Activated T-cell treated with anti-CD3 and anti-CD28 coated beads, Interleukin-2, amount 50 U/mL, for 1 hour (primary cell): ENCODE measurements at places on chromosomes 11 and 22.
A peak's percentile ranks its signal among the peaks of the same experiment; 100 is the strongest.

GRCh38 chr11:2891326-2892214, 6.0 kb upstream of the CDKN1C start:
- DNase-seq, result no peak

DNA sequence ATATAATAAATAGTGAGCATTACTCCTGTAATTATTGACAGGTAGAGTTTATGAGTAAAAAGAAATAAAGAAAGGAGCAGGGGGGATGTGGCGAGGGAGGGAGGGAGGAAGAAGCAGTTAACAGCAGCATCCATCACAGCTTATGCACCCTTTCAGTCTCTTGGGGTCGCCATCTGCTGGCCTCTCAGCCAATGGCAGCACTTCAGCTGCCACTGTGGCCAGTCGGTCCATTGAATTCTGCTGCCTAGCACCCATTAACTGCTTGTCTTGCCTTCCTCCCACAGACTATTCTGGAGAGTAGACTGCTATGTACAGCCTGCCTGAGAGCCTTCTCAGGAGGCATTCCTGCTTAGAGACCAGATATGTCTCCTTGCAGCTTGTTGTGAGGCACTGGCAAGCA, 388.3 kb downstream of the TENM4 start:
- DNase-seq, result no peak

DNA sequence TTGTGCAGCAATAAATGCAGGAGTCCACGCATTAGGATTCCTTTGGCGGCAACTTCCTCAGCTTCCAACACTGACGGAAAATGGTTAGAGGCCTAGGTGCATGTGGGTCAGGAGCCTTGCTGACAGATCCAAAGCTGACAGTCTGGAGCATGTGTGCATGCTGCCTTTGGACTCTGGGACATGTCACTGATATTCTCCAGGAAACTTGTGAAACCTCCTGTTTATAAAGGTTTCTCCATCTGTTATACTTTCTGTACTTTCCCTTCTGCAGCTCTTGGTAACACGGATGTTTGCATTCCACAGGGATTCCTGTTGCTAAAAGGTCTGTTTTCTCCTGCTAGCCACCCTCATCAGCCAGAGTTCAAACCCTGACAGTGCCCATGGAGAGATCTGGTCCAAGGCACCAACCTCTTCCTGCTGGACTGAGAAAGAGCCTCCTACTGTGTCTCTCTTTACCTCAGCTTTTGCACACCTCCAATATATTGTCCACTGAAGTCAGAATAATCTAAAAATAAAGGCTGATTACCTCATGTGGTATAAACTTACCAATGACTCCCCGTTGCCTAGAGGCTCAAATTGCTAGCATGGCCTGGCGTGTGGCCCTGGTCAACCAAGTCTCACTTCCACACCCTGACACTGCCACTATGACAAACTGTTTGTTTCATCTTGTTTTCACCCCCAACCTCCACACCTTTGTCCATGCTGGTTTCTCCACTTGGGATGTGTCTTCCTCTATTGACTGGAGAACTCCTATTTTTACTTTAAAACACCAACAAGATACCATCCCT, 31.1 kb upstream of the LYVE1 start:
- no peak for DNase-seq

- DNase-seq, result no peak
Observed at GRCh38 chr22:20319041-20319744, 667 bp downstream of the DGCR6L start.

DNA sequence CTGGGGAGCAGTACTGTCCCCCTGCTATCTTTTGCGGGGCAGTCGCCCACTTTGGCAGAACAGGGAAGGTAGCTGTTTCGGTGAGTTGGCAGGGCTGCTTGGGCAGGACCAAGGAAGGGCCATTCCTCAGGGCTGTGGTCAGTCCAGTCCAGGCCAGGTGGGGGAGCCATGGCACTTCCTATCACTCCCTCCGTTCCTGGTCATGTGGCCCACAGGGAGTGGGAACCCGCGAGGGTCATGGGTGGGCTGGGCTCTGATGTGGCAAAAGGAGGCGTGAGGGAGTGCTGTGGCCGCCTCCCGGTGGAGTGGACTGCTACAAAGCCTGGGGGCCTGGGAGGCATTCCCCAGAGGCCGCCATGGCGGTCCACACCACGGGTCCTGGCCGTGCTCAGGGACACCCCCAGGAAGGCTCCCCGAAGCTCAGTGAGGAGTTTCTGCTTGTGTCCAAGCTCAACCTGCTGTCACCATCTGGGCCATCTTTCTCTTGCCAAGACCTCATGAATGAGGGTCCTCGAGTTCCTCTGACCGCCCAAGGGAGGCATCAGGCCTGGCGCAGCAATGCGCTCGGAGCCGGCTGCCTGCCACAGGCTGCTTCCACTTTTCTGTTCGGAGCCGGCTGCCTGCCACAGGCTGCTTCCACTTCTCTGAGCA, 11.9 kb downstream of the CHID1 start:
- no peak for DNase-seq

DNA sequence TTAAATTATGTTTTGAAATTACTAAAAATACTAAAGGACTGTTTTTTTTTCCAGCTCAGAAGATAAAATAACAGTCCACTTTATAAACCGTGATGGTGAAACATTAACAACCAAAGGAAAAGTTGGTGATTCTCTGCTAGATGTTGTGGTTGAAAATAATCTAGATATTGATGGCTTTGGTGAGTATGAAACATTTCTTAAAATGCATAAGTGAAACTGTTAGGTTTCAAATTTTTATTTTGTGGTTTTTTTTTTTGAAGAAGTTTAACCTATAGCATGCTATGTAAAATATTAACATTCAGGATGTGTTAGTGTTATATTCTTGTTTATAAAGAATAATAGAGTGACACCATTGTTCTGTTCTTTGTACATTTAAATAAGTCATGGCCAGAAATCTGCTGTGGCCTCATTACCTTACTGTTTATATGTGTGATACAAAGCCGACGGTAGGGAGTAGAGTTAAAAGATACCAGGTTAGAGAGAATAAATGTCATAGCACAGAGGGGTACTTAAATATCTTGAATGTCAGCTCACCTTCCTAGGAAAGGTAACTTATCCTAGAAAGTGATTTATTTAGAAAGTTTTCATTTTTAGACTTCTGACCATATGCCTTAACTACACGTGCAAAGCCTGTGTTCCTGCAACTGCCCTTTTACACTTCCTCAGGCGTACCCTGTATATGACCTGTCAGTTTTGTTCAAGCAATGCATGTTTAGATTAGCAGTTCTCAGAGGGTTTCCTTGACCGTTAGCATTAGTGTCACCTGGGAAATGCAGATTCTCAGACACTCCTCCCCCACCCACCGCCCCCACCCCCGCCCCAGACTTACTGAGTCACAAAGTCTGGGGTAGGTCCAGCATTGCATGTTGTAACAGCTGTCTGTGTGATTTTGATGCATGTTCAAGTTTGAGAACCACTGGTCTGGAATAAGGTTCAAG, 6.3 kb downstream of the FDX1 start:
- DNase-seq, result no peak

DNA sequence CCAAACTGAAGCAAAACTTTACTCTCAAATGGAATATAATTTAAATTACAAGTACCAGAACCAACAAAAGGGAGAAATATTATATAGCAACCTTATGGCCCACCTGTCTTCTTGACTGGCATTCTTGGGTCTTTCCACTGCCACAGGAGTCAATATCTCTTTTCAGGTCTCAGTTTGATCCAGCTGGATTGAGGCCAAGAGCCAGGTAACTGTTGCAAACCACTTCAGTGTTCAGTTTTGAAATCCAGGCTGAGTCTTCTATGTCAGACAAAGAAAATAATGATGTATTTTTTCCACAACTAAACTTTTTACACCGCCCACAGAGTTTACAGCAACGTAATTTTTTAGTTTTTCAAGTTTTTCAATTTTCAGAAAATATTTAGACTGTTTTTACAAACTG, 648 bp downstream of the DLG2 start:
- DNase-seq, result no peak

DNA sequence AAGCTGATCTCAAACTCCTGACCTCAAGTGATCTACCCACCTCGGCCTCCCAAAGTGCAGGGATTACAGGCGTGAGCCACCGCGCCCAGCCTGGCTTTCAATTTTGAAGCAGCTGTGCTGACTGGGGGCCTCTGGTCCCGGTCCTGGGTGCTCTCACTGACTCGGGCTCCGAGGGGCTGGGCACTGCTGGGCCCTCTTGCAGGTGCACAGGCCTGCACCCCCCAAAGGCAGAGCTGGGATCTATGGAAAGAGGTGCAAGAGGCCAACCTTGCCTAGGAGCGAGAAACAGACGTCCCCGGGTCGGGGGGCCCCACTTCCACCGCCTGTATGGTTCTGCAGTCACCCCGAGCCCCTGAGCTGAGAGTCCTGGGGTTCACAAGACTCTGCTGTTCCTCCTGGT, 33.2 kb downstream of the KIAA0930 start:
- DNase-seq, result no peak

GRCh38 chr11:66157182-66157864, 87.3 kb downstream of the PACS1 start:
- DNase-seq, result no peak

DNA sequence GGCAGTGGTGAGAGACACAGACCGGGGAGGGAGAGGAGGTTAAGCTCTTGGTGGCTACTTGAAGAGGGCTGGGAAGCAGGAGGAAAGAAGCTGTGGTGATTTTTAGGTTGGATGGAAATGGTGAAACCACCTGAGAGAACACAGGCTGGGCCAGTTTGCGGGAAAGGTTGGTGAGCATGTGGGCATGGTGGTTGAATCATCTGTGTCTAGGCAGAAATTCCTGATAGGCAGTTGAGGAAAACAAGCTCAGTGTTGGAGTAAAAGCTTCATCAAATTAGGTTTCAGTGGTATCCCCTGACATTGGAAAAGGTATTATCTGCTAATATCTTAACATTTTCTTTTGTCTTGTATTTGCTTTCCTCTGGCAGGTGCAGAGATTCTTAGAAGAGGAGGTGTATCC, 4.3 kb upstream of the SGSM3 start:
- no peak for DNase-seq

DNA sequence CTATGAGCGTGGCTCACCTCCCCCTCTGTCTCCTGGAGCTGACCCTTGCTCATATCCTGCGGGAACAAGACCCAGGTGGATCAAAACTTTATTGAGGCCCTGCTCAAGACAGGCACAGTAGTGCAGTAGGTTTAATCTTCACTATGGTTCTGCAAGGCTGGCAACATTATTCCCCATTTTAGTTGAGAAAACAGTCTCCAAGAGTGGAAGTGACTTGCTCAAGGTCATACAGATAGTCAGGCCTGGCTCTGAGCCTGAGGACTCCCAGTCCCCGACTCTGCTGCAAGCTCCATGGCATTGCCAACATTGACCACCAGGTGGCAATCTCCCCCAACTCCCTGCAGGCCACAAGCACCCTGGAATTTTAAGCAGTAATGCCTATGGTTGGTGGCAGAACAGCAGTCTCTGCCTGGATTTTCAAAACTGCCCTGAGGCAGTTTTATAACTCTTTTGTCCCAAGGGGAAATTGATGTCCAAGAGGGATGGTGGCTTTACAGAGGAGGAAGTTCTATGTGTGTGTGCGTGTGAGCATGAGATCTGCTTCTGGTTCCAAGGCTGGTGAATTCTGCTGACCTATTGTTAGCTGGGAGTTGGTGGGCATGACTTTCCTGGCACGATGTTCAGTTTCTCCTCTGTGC, 34.1 kb downstream of the NEU3 start:
- DNase-seq, result peak; percentile 77

- no peak for DNase-seq
Observed at GRCh38 chr11:10856689-10857458, 979 bp downstream of the ZBED5 start.

DNA sequence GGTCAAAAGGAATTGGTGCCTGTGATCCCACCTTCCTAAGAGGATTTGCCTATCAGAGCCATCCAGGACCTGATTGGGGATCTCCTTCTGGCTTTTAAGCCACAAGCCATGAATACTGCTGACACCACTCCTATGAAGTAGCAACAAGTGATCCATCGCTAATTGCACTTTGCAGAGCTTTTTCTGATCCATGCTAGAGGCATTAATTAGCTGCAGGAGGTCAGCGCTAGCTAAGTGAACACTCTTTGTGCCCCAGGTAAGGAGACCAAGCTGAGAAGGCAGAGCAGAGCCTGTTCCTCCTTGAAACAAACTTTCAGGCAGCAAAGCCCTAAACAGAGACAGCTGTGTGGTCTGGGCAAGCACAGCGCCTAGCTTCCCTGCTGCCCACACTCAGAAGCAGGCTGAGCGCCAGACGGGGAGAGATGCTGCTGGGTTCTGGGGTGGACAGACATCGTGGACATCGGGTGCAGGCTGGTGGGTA, 122.2 kb downstream of the ABTB2 start:
- DNase-seq, result no peak

- peak; percentile 62 for DNase-seq
Observed at GRCh38 chr11:12888525-12889158, 120.5 kb upstream of the RASSF10 start.

DNA sequence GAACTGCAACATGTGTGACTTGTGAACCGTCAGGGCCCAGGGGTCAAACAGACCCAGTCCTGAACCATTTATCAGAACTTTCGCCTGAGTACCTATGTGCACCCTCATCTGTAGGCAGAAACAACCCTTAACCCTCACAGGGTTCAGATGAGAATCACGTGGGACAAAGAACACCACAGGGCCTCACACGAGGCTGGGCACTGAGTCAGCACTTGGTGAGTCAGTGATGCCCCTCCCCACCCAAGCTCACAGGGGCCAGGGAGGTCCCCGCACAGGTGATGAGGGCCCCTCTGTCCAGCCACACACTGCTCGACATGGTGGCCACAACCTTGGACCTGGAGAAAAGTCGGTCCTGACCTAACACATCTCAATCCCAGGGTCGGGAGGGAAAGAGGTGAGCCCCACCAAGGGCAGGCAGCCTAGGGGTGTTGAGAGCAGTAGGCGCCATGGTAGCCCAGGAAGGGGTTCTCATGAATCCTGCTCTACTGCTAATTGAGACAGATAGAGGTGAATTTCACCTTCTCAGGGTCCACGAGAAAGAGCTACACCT, 176.4 kb downstream of the SHANK2 start:
- no peak for DNase-seq

GRCh38 chr11:131653260-131653659, 282.8 kb downstream of the NTM start:
- no peak for DNase-seq

GRCh38 chr11:117144477-117145392, 648 bp downstream of the PAFAH1B2 start:
- peak; percentile 31 for DNase-seq

DNA sequence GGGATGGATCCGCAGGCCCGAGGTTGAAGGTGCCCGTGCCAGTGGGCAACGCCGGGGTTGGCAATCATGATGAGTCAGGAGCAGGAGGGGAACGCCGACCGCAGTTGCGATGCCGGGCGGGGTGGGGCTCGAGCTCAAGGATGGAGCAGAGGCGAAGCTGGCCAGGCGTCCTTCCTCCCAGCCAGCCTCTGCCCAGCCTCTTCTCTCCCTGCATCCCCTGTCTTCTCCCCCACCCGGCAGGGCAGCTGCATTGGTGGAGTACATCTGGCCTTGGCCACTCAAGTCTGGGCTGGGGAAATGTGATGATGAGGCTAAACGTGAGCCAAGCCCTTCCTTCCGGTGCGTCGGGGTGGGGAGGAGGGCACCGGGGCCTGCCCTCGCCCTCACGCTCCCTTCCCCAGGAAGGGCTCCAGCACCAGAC, 3.9 kb downstream of the IFITM10 start:
- DNase-seq, result peak; percentile 10
